ENCODE measurements at places on chromosomes 6 and 20.

- peak; percentile 57 for DNase-seq
Observed at GRCh38 chr6:26592649-26593048, 4.1 kb upstream of the ABT1 start.

- DNase-seq = no peak
Observed at GRCh38 chr6:169223006-169223405, 30.6 kb downstream of the THBS2 start.

DNA sequence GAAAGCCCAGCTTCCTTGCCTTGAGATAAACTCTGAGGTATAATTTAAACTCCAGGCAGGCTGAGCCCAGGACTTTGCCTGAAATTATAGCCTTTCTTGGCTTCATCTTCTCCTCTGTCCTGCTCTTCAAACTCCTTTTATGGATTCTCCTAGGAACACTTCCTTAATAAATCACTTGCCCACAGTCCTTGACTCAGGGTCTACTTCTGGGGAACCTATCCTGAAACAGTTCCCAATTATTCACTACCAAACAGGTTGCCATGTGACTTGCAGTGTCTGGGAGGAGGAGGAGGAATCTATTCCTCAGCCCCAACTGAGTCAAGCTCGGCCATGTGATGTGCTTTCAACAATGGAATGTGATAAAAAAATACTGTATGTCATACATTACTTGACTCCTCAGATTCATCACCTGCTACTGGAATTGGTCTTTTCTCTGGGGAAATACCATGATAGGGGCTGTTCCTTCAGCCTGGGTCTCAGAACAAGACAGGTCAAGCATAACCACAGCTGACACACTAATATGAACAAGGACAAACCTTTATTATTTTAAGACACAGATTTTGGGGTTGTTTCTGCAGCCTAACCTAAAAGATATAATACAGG is 20.5 kb upstream of the CDKN1A start:
- DNase-seq = peak; percentile 39

DNA sequence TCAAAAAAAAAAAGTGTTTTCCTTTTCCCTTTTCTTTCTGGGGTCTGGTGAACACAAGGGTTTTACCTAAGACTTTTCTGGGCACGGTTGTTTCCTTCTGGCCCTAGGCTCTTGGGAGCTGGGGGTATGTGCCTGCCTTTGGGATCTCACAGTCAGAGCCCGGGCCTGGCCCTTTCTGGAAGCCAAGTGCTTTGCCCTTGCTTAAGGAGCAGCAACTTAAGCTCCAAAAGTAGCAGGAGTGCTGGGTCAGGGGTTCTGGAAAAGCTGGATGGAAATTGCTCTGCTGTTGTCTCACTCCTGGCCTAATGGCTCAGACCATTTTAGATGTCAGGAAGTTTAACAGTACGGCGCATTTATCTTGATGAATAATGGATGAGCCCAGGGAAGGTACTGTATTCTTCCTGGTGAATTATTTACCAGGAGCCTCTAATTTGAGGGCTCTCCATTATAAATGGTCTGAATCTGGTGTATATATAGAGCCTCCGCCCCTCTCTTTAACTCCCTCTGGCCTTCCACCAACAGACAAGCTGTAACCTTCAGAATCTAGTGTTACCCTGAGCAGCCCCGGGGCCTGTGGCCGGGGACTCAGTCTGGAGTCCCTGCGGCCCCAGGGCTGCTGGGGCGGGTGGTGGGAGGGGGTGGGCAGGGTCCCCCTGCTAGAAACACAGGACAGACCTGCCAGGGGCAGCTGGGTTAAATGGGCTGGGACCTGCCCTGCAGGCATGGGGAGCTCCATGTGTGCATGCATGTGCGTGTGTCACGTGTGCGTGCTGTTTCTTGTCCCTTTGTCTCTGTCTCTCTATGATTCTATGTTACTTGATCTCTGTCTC is 37.5 kb downstream of the PTK7 start:
- no peak for DNase-seq

DNA sequence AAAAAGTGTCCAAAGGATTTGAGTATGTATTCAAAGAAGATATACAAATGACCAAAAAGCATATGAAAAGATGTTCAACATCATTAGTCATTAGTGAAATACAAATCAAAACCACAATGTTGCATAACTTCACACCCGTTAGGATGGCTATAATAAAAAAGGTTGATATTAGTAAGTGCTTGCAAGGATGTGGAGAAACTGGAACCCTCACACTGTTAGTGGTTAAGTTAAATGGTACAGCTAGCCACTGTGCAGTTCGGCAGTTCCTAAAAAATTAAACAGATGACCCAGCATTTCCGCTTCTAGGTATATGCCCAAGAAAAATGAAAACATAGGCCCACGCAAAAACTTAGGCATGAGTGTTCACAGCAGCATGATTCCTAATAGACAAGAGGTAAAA is 38.6 kb downstream of the IBTK start:
- no peak for DNase-seq

DNA sequence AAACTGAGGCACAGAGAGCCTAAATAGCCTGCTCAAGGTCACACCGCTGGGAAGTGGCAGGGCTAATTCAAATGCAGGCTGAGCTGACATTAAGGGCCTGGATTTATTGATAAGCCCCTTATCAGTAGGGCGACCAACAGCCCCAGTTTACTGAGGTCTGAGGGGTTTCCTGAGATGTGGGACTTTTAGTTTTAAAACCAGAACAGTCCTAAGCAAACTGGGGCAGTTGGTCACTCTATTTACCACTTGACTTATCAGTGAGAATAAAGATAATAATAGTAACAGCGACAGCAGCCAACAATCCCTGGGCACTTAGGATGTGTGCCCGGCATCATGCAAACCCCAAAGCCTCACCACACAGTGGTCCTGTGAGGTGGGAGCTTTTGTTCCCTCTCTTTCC is 27.6 kb downstream of the PREX1 start:
- DNase-seq = no peak

DNA sequence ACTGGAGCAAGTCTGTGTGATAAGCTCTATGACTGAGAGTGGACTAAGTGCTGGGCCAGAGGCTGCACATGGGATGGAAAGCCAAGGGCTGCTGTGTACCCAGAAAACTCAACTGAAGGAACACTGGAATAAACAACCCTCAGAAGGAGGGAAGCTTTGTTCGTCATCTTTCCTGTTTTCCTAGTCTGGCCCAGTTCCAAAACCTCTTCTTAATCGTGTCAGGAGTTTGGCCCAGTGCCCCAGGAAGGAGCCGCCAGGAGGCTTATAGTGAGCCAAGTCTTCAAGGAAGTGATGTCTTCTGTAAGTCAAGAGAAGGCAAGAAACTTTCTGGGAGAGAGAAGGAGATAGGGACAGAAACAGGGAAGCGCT is 23.3 kb upstream of the TOP1 start:
- no peak for DNase-seq

DNA sequence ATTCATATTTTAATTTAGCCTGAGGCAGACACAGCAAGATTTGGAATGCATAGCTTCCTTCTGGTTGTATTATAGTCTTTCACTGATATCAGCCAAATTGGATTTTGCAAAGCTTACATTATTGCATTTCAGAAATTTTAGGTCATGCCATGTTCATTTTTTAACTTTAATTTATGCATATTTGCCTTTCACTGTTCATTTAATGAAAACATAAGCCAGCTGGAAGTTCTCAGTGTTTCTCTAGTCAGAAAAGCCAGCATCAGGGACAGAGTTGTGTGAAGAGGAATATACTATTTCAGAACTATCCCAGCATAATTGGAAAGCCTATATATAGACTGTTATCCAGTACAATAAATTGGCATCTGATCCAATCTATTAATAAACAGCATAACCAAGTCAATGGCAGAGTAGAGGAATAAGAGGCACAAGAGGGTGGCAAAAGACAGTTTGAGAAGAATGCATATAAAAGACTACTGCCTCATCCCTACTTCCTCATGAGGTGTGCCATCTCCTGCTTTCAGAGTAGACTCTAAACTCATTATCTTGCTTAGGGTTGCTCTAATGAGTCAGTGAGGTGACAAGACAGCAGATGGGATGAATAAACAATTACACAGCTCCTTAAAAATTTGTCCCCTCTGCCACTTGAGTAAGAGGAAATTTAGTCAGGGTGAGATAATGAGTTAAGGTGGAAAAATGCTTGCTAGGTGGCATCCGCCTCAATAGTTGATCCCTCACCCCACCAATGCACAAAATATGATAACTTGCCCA is 159.8 kb upstream of the HCRTR2 start:
- DNase-seq = no peak

DNA sequence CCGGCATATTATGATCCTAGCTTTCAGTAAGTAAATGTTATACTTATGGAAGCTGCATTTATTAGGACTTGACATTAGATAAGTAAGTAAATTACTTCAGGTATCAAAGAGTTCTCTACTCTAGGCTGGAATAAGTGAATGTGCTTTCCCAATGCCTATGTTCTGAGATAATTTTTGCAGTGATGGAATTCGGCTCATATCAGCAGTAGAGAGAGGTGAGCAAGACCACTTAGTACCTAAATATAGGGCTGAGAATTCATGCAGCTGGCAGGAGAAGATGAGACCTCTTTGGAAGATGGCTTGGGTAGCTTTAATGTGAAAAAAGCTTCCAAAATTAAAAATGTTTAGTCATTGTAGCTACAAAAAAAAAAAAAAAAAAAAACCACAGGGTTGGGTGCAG is 13.3 kb upstream of the BEND3 start:
- no peak for DNase-seq

DNA sequence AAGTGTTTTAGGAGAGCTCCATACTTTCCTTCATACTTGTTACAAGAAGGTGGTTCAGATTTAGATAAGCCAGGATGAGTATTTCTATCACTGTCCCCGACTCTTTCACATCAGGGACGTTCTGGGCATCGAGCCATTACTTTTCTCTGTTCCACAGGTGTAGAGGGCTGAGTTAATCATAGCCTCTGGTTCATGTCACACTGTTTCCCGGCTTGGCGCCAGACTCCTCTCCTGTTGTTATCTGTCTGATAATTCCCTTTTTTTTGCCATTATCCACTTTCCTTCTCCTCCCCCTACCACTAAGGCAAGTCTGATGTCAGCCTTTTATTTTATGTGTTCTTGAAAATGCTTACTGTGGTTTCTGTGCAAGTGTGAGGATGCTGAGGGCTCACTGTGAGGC is 593.4 kb downstream of the UTRN start:
- no peak for DNase-seq

DNA sequence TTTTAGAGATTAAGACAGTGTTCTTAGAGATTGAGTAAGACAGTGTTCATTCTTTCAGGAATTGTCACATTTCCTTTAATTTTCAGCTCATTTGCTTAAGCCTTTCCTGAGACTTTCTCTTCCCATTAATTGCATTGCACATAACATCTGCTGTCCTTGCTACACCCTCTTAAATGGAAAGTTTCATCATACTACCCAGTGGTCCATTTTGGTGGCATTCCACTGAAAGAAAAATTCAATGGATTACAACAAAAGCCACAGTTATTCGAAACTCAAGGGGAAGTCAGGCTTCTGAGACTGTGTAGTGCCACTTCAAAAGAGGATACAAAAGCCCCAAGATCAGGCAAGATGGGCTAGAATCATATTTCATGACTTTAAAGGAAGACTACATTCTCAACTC is 64.0 kb downstream of the RSPO3 start:
- DNase-seq = no peak

- peak; percentile 46 for DNase-seq
Observed at GRCh38 chr20:3760655-3761348, 6.8 kb downstream of the ADISSP start.

- no peak for DNase-seq
Observed at GRCh38 chr6:15101130-15101529, 144.7 kb upstream of the JARID2 start.

DNA sequence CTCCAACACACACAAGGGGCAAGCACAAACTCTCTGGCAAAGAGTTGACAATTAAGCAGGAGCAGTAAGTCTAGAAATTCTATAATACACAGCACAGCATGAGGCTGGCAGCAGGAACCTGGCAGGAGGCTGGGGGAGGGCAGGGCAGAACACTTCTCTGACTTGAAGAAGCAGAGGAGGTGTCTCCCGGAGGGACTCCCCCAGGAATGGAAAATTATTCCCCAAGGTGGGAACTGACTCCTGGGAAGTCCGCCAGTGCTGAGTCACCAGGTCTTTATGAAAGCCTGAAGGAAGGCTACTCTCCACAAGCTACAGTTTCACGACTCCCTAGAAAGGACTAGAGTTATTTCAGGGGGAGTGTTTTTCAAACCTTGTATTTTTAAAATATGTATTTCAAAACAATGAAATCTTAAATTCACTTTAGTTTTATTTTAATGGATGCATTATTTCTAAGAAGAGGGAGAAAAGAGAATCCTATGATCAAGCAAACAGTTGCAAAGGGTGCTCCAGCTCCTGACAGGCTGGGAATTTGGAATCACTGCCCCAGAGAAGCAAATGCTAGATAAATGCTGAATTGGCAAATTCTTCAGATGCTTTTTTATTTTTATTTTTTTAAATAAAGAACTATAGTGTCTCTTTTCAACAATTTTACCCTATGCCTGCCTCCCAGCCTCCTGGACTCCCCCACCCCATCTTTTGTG is 192.8 kb downstream of the LY86 start:
- DNase-seq = no peak

GRCh38 chr6:2232445-2232844 is 13.0 kb downstream of the GMDS start:
- DNase-seq = no peak

DNA sequence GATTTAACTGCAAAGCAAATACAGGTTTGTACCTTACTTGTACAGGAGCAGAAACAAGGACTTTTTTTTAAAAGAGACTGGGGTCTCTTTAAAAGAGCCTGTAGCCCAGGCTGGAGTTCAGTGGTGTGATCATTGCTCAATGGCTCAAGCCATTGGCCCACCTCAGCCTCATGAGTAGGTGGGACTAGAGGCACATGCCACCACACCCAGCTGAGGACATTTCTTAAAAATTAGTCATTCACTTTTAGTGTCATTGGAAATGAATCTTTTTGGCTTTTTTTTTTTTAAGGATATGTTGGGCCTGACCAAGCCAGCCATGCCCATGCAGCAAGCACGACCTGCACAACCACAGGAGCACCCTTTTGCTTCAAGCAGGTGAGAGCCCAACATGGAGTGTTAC is 16.9 kb downstream of the SEC23B start:
- no peak for DNase-seq

DNA sequence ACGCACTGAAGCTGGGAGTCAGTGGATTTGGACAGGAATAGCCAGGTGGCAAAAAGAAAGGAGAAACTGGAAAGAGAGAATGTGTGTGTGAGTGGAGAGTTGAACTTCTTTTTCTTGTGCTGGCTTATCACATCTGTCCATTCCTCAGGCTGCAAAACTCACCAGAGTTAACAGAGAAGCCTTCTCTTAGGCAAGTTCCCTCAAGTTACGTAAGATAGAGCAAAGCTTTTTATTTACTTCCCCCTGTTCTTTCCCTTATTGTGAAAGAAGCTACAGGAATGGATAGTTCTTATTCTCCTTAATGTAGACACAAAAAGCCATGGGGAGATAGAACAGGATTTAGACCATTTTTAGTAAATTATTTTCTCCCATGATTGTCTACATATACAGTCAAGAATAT is 188.6 kb downstream of the BMP2 start:
- DNase-seq = no peak

DNA sequence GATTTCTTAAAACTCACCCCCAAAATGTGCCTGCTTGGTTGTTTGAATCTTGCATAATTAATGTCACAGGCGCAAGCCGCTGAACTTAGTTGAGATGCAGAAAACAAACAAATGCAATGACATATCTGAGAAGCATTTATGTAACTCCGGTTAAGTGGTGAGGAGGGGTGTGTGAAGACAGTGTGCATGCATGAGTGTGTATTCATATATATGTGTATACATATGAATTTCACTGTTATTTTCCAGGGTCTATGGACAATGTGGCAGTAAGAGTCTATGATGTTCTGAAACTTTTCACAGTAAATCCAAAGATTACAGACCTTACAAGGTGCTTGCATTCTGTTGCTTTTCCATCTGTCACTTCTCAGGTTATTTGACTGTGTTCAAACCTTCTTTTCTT is 103.0 kb downstream of the ZNF217 start:
- DNase-seq = no peak

Data from OCI-LY7 (cell line).